ENCODE measurements at places on chromosomes 3 and 15. TPM values are rescaled to one million over a fixed set of nuclear protein-coding genes. Genes with fewer than 3 reads are reported as not detected.

The MCTP2 gene
- 25.4 TPM for total RNA-seq

The SLC27A2 gene
- 4.7 TPM for total RNA-seq

The SLC51A gene
- 32.1 TPM for total RNA-seq

The FES gene
- total RNA-seq: 33.9 TPM

The FGF12 gene
- total RNA-seq: 2.4 TPM

The FOXB1 gene
- total RNA-seq: not detected

The PPM1M gene
- total RNA-seq: 22.4 TPM

The EFCC1 gene
- 1.8 TPM for total RNA-seq

The SRGAP3 gene
- total RNA-seq: 50.3 TPM

The ALPK3 gene
- total RNA-seq: 0.68 TPM

The SLC12A6 gene
- total RNA-seq: 10.2 TPM

The ARGFX gene
- total RNA-seq: not detected
